ENCODE measurements at places on chromosomes 5 and 9.

GRCh38 chr5:60541980-60542379 lies 158.0 kb downstream of the DEPDC1B start:
- DNase-seq, result no peak

DNA sequence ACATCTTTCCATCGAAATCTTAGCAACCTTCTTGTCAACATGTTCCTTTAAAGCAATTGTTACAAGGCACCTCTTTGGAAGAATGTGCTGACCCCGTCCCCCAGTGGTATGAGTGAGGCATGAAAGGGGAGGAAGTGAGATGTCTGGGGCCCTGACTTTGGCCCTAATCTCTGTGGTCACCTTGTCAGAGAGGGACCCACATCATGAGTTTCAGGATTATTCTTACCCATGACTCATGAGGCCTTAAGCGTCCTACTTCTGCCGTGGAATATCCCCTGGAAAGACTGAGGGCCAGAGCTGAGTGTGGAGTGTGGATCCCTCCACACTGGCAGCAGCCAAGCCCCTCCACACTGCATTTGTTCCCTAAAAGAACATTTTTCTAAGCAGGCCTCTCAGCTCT lies 81.2 kb downstream of the FSTL4 start:
- DNase-seq, result no peak

DNA sequence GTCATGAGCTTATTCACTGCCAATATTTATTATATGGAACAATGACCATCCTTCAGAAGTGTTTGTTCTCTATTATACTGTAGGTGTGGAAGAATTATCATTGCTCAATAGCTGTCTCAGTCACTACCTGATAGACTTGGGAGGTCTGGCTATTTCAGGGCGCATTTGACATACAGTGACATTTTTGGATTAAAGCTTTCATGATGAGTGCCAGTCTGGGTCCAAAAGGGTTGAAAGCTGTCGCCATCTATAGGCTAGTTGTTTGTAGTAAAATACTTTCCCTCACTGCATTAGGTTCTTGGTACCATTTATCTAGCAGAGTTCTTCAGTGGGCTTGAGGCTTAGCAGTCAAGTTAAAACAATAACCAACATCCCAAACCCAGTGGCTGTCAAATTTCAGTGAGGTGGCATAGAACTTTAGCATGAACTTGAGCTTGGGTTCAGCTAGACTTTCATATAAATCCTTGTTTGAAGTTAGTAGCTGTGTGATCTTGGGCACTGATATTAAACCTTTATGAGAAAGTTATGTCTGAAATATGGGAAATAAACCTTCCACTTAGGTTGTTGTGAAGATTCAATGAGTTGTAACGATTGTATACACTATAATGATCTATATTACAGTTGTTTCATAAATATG lies 110.5 kb upstream of the CDKN2B start:
- DNase-seq, result no peak

DNA sequence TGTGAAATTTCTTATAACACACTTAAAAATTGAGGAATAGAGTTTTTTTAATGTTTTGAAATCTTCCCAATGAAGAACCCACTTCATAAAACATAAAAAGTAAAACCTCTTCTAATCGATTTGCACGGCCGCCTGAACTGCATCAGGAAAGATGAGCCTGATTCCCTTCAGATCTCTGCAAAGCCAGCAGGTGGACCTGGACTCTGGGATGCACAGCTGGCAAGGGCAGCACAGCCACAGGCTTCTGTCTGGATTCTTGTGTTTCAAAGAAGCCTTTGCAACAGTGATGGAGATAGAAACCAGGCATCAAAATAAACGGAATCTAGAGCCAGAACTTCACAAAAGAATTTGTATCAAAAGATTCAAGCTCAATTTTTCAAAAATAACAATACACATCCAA lies 36.0 kb upstream of the SPATA31C2 start:
- no peak for DNase-seq

GRCh38 chr9:33184963-33185362 lies 17.8 kb upstream of the B4GALT1 start:
- DNase-seq, result no peak

DNA sequence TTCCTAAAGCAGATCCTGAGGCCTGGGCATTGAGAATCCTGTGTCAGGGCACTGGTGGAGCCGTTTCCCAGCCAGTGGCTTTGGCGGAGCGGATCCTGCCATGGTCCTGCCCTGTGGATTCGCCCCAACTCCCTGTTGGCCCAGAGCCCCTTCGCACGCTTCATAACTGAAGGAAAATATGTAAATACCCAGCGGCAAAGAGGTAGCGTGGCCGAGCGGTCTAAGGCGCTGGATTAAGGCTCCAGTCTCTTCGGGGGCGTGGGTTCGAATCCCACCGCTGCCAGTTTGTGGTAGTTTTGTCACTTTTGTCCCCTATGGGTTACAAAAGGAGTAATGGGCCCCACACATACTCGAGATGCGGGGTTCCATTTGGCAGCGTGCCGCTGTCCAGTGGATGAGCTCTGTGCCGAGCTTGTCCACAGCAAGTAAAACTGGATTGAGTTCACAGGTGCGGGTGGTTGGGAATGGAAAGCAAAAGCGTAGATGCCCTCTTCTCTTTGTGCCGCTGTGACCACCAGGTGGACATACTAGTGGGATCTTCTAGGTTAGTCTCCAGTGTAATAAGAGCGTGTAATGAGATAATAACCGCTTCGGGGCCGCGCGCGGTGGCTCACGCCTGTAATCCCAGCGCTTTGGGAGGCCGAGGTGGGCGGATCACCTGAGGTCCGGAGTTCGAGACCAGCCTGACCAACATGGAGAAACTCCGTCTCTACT lies 17.3 kb downstream of the TRIM7 start:
- no peak for DNase-seq
